ENCODE measurements at places on chromosomes 16 and 17.

GRCh38 chr17:385178-385835, 32.7 kb upstream of the RPH3AL start:
- peak; percentile 11 for DNase-seq

DNA sequence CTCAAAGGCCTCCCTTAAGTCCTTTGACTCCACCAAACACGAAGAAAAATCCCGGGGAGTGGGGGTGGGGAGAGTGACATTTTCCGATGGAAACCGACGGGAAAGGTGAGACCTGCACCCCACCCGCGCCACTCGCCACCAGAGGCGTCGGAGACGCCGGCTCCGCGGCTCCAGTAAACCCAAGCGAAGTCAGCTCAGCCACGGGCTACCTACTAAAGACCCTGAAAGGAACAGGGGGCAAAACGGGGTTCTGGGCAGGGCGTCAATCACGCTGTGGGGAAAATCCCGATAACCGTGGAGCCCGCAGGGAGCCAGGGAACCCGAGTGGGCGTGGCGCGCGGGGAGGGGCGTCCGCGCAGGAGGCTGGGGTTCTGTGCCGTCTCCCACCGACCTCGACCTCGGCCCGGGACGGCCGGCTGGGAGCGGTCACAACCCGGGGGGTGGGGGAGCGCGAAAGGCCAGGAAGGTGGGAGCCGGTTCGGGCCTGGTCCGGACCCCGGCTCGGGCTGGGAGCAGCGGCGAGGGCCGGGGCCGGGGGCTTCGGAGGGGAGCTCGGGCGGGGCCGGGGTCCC, 565 bp downstream of the WDR45B start:
- no peak for DNase-seq

GRCh38 chr16:8735574-8735973, 61.2 kb downstream of the ABAT start:
- no peak for DNase-seq

- DNase-seq = no peak
These were observed 43.9 kb upstream of the AQP8 start for GRCh38 chr16:25172831-25173230.

- DNase-seq = no peak
These were observed 122.1 kb upstream of the HSBP1 start for GRCh38 chr16:83685615-83686165.

GRCh38 chr17:78996781-78997201, 12.8 kb downstream of the CANT1 start:
- DNase-seq = no peak

GRCh38 chr16:87432330-87432915, 40.3 kb downstream of the MAP1LC3B start:
- DNase-seq = no peak

DNA sequence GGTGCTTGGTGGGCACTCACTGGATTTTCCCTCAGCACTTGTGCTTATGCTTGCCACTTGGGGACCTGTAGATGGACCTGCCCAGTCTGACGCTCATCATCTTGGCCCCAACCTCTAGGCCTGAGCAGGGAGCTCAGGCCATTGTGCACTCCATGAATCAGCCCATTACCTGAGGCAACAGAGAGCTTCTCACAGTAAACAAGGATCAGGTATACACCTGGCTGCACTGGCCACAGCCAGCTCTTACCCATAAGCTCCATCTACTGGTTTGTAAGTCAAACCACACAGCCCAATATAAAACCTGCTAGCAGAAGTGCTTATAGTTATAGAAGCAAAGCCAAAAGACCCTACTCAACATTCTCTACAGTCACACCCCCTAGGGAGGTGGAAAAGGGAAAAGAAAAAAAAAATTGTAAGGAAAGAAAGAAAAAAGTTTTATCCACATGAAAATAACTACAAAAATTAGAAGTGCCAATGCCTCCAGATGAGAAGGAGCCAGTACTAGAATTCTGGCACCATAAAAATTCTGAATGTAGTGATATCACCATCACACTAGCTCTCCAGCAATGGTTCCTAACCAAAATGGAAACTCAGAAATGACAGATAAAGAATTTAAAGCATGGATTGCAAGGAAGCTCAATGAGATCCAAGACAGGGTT, 87.8 kb upstream of the CDH5 start:
- DNase-seq = no peak

DNA sequence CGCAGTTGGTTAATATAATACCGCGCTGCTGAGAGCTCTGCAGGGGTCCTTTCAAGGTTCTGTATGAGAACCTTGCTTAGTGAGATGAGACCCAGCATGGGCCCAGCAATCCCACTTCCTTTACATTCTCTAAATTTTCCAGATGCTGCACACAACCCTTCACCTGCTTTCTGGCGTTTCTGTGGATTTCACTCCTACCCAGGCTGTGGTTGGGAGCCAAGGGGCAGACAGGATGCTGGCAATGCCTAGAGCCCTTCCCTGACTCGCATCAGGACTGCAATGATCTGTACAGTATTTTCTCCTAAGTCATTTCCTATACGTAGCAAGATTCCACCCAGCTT, 10.1 kb upstream of the PIPOX start:
- no peak for DNase-seq

DNA sequence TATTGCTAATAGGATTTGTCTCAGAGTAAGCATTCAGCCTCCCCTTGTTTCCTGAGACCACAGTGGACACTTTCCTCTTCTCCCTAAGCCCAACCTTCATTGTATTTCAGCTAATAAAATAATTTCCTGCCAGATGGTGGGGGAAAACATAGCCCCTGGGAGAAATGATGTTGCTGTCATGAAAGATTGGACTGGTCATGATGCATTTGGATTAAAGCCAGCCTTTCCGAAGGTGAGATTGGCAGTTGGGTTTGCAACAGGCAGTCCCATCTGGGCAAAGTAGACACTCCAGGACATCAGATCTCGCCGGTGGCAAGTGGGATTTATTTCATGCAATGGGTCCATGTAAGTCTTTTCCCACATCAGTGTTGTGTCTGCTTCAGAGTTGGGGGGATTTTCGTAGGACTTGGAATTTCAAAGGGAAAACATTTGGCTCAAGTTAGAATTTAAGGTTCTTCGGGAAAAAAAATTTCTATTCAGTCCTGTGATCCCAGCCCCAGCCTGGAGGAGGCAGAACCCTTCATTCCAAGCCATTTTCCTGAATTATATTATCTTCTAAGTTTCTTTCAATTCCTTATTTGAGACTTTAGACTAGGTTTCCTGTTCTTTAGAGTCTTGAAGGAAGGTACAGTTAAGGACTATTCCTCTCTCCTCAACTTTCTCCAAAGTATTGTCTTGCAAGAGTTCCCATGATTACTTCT, 391.7 kb downstream of the XYLT1 start:
- no peak for DNase-seq

DNA sequence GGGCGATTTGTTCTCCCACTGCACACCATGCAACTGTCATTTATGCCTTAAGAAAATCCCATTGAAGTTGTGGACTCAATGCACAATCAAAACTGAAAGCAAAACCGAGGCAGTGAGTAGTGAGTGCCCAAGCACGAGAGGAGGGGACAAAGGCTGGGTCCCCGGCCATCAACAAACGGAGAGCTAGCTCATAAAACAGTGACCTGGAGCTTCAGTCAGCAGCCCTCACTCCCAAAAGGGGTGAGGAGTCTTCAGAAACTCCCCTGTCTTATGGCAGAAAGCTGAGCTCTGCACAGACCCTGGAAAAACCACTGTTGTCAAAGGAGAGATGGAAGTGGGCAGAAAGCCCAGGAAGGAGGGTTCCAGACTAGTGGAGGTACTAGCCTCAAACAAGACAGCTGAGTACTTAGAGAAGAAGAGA, 96.9 kb downstream of the ADCY9 start:
- no peak for DNase-seq

- DNase-seq = no peak
These were observed 16.3 kb downstream of the SCN4A start for GRCh38 chr17:63956296-63956920.
